ENCODE measurements at places on chromosomes 4 and X.

DNA sequence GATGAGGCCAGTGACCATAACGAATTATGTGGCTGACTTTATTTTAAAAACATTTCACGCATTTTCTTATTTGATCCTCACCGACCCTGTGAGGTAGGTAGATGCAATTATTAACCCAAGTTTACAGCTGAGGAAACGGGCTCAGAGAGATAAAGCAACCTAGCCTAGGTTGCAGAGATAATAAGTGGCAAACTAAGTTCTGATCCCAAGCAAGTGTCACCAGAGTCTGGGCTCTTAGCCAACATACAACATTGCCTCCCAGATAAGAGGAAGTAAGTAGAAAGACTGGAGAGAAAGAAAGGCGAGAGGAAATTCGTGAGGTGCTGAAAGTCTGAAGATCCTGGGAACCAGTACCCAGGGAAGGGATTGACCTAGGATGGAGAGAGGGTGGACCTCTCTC lies 77.4 kb upstream of the GPR50 start:
- DNase-seq, result no peak

DNA sequence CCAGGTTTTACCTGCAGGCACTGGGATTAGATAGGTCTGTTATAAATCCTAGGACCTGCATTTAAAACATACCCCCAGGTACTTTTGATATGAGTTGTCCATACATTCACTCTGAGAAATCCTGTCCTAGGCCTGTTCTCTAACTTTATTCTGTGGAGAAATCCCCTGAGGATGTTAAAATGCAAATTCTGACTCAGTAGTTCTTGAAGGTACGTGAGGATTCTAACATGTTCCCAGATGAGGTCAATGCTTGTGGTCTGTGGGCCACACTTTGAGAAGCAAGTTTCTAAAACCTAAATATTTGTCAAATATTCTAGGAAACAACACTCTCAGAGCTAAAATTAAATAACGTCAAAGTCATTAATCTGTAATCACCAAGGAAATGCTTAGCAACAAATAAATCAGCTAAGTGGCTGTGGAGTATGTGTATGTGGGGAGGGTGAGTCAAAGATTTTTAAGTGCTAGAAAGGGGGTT lies 101.3 kb upstream of the MAGEB16 start:
- no peak for DNase-seq

DNA sequence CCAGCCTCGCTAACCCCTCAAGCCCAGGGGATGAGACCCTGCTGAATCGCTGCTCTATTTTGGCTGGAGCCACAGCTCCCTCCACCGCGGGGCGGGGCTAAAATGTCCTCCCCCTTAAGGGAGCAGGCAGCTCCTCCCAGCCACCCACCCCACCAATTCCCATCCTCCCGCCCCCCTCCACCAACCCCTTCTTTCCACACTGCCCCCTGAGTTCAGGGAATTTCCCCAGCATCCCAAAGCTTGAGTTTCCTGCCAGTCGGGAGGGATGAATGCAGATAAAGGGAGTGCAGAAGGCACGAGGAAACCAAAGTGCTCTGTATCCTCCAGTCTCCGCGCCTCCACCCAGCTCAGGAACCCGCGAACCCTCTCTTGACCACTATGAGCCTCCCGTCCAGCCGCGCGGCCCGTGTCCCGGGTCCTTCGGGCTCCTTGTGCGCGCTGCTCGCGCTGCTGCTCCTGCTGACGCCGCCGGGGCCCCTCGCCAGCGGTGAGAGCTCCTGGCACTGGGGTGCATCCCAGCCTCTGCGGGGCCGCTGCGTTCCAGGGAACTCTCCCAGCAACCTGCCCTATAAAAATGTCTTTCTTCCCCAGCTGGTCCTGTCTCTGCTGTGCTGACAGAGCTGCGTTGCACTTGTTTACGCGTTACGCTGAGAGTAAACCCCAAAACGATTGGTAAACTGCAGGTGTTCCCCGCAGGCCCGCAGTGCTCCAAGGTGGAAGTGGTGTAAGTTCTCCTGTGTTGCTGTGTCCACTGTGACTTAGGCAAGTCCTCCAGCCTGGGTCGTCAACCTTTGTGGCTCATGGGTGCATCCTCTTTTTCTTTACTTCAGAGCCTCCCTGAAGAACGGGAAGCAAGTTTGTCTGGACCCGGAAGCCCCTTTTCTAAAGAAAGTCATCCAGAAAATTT lies at the start of gene CXCL6:
Gene CXCL6, plus strand, starts transcription at position 306 of the 907 bp plus-strand sequence. Its CDS starts 73 bp downstream, at position 379.
- DNase-seq, result no peak

GRCh38 chr4:178812866-178813265 lies 1370.6 kb upstream of the AGA start:
- no peak for DNase-seq

- DNase-seq, result no peak
Observed at GRCh38 chr4:85078016-85078415, 111.5 kb upstream of the WDFY3 start.

DNA sequence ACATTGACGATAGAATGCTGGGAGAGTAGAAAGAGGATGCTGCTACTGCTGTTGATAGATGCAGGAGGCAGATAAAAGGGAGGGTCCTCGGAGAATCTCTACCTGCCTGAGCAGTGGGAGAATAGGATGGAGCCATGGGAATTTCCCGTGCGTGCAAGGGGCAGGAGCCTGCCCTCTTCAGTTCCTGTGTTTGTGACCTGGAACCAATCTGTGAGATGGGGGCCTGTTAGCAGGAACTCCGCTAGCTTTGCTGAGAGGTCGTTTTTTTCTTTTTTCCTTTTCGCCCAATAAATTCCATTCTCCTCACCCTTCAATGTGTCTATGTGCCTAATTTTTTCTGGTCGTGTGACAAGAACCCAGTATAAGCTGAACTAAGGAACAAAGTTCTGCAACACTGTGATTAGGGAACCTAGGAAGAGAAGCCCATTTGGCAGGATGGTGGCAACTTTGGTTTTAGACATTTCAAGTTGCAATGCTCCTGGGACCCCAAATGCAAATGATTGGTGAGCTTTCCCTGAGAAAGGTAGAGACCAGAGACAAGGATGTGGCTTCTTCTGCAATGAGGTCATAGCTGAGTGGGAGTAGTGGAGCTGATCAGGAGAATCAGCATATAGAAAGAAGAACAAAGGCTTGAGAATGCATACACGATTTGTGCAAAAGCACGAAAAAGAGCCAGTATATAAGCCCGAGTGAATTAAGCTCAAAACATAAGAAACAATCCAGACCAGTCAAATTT lies 23.9 kb downstream of the SLC39A8 start:
- DNase-seq, result no peak

DNA sequence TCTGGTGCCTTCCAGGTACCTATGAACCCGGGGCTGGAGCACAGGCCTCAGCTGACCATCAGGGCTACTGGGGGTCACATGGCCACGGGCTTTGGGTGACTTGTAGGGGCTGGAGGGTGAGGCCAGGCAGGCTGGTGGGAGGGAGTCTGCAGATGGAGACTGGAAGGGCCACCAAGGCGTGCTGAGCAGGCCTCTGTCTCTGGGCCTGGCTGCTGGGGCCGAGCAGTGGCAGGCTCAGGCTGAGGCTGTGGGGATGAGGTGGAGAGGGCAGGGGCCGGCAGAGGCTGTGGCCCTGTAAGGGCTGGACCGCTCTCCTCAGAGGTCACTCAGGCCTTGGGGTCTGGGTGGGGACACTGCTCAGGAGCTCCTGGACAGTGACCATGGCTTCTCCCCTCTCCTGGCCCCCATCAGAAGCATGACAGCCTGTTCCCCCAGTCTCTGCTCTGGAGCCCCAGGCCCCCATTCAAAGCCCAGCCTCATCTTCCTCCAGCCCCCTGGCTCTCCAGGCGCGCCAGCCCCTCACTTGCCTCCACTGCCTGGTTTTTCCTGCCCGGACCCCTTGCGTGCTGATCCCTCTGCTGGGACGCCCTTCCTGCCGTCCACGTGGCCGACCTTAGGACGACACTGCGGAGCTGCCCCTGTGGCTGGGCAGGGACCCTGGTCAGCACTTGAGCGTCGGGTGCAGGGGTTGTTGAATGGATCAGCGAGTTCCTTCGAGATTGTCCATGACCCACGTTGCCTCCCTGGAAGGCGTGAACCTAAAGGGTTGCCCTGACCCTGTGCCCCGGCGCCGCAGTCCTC lies 11.1 kb upstream of the NAT8L start:
- no peak for DNase-seq

GRCh38 chr4:70936200-70936787 lies 34.1 kb downstream of the MOB1B start:
- DNase-seq, result no peak

GRCh38 chr4:162661913-162662312 lies 498.1 kb upstream of the FSTL5 start:
- no peak for DNase-seq

GRCh38 chrX:2709556-2709955 lies 18.5 kb downstream of the CD99 start:
- DNase-seq, result no peak

DNA sequence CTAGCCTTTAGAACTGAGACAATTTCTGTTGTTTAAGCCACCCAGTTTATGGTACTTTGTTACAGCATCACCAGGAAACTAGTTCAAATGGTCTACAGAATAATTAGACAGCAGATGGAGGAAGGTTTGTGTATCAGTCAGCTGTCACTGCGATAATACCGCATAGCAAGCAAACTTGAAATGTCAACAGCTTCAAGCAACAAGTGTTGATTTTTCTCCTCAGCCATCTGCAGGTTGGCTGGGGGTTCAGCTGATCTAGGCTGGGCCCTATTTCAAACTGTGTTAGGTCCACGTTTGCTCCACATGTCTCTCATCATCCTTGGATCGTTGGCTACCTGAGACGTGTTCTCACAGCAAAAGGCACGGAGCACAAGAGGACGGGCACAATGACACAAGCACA lies 19.2 kb upstream of the PHEX start:
- DNase-seq, result no peak

- no peak for DNase-seq
Observed at GRCh38 chr4:66300336-66300934, 630.1 kb upstream of the EPHA5 start.

GRCh38 chrX:11437642-11438379 lies 144.6 kb downstream of the AMELX start:
- DNase-seq, result no peak

DNA sequence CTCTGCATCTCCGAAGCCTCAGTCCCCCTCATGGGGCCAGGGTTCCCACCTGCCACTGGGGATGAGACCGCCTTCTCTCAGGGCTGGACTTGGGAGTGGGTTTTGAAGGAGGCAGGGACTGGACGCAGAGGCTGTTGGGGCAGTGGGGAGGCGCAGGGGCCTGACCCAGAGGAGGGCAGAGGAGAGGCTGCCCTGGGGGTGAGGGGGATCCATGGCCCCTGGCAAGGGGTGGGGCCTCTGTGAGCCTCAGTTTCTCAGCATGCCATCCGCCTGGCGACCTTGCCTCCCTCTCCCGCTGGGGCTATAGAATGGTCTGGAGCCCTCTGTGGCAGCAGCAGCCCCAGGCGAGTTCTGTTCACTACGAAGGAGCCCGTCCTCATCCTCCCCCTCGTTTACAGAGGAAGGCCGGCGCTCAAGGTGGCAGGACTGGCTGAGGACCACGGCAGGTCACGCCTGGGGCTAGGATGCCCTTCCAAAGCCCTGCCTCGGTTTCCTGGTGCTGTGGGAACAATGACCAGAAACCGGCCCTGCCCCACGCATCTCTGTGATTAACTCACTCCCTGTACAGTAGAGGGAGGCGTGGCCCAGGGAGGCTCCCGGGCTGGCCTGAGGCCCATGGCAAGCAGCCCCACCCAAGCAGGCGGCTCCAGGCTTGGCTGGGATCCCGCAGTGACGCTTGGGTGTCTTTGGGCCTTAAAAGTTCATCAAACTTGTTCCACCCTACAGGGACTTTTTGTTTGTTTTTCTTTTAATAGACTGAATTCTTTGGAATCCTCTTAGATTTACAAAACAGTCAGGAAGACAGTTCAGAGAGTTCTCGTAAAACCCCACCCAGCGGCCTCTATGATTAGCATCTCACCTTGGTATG lies 16.0 kb upstream of the SH3TC1 start:
- no peak for DNase-seq

GRCh38 chr4:109155682-109156283 lies 146.7 kb downstream of the COL25A1 start:
- no peak for DNase-seq

DNA sequence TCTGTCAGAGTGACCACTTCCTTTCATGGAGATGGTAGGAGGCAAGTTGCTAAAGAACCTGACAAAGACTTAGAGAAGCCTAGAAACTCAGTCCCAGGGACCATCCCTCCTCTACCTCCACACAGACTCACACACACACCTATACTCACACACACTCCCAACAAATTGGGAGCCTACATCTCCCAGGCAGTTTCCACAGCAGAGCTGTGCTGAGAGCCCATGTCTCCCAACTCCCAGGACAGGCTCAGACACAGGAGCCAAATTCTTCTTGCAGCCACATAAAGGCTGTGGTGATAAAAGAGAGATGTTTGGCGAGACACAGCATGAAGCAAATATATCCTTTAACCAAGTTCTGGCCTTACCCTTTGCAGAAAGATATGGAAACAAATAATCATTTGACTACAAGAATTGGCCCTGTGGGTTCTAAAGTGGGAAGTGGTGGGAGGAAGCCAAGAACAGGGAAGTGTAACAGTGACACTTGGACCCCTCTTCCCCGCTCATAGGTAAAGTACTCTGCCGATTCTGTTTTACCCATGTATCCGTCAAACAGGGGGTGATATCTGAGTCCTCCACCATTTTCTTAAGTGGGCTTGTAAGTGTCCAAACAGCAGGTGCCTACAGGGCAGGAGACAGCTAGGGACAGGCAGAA lies 11.0 kb upstream of the IDS start:
- no peak for DNase-seq

DNA sequence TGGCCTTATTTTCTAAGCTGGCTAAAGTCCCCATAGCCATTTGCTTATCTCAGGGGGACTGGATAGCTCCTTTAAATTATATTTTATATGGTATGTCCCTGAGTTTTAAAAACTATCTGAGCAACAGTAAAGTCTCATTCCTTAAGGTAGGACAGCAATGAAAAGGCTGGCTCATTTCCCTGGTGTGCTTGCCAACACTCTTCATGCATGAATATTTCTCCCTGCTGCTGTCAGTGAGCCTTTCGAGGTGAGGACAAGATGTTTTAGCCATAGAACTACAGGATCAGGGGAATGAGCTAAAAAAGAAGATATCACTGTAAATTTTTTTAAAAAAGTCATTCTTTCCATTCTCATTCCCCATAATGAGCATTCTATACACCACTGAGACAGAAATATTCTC lies 427.3 kb upstream of the FAM241A start:
- DNase-seq, result no peak

GRCh38 chrX:25017667-25018247 lies 2.0 kb upstream of the ARX start:
- DNase-seq, result no peak

DNA sequence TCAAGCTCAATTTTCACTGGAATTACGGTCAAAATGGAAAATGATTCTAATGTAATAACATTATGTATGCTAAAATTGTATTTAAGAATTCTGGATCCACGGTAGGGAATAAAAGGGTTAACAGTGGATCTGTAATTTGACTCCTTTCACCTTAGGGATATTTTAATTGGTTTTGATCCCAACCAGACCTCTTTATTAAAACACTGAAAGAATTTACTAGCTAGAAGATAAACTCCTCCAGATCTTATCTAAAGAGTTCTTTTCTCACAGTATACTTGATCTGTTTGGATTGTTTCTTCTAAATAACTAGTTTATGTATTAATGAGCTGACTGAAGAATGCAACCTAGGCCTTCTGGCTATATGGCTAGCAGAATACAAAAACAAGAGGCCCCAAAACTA lies 118.4 kb downstream of the DDX53 start:
- no peak for DNase-seq

- no peak for DNase-seq
Observed at GRCh38 chr4:118973295-118973694, 84.6 kb downstream of the SYNPO2 start.
